ENCODE measurements at places on chromosomes 12 and 14.
A peak's percentile ranks its signal among the peaks of the same experiment; 100 is the strongest.

- no peak for DNase-seq
These were observed 24.6 kb downstream of the RPS6KA5 start for GRCh38 chr14:91035855-91036254.

GRCh38 chr14:104723651-104724406, at the start of gene ADSS1:
Gene ADSS1 (plus strand): TSS chr14:104724229. CDS start chr14:104724271, 42 bp downstream.
- peak; percentile 59 for DNase-seq

DNA sequence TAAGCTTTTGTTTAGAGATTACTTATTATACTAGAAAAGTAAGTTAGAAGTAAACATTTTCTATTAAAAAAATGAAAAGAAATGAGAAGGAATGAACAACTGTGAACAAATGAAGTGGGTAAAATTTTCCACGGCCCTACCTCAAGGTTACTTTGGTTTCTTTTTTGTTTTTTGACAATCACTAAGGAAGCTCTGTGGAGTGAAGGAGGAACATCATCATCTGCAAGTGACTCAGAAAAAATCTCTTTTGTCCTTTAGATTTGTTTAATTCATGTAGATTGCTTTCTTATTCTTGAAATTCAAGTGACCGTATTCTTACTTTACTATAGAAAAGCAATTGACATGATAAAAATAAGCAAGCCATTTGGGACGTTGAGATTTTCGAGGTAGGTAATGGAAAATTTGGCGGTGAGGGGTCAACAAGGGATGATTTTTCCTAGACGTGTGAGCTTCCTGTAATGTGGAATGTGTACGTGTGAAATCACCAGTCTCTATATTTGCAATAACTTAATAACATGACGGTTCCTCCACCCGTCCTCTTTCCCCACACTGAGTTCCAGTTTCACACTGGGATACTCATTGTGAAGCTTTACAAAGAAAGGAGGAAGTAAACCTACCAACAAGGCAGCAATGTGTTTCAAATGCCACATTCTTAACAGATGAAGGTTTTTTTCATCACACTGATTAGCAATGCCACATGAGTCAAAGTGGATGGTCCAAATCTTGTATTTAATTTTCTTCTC, 62.3 kb upstream of the EGLN3 start:
- no peak for DNase-seq

- DNase-seq, result no peak
These were observed 12.9 kb upstream of the TRIM9 start for GRCh38 chr14:51107801-51108200.

- DNase-seq, result no peak
These were observed 59.5 kb downstream of the TMEM116 start for GRCh38 chr12:111953455-111953854.

DNA sequence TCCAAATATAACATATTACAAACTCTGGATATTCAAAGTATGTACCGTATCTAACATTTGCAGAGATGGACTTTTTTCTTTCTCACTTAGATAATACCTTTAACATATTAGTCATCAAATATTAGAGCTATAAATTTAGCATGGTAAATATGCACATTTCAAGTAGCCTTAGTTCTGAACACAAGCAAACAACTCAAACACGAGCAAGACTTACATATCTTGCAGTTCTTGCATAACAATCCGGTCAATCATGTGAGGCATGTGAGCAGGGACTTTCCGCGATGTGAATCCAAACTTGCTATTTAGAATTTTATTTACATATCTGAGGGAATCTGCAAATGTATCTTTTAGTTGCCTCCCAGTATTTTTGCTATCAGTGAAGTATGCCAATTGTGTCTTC, 22.1 kb upstream of the SYCP3 start:
- DNase-seq, result no peak

DNA sequence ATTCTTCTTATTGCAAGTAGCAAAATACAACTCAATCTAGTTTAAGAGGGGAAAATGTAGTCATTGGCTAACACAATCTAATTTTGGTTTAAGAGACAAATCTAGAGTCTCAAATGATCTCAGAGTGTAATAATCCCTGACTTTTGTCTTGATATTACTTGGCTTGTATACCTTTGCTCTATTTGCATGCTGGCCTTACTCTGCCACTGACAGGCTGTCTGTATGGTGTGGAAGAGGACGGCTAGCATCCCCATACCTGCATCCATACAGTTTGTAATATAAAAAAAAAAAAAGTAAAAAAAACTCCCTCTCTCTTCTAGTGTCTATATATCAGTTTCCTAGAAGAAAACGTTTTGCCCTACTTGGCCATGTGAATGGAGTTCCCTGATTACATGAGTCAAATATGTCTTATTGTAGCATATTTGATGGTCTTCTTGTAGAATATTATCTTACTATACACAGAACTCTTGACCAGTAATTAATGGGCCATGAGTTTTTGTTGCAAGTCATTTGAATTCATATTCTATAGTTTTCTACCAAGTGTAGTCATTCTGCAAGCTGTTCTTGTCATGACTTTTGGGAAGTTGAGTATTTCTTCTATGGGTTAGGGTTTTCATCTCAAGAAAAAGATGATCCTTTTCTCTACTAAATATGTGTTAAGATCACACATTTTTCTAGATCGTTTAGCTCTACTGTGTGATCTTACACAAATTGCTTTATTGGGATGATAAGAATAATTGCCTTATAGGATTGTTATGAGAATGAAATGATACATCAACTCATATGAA, 8.2 kb downstream of the HIF1A start:
- no peak for DNase-seq

Data from stimulated activated CD4-positive, alpha-beta T cell treated with anti-CD3 and anti-CD28 coated beads, Interleukin-2, amount 100 ng/mL, for 24 hours (primary cell).